ENCODE measurements at places on chromosomes 16 and 17.

DNA sequence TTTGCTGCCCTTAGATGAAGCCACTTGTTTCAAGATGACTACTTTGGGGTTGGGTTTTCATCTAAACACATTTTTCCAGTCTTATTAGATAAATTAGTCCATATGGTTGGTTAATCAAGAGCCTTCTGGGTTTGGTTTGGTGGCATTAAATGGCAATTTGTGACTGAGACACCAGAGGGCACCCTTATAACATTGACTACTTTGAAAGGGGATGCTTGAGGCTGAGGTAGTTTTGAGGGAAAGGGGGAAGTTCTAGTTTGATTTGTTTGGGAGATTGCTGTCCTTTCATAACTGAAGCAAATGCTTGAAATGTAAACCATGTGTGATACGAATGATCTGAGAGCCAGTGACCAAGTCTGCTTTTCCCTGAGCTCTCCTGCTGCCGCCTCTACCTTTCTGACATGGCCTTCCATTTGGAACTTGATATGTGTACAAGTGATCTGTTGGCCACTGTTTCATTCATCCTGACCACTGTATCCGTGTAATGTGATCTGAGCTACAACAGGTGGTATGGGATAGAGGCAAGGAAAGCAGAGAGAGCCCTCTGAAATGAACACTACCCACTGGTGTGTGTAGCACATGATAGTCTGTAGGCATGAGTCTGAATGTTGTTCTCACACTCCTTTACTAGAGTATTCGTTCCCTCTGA lies 5.8 kb upstream of the RARA start:
- DNase-seq, result peak; percentile 63

- DNase-seq, result no peak
These were observed 12.2 kb downstream of the PLK1 start for GRCh38 chr16:23690771-23691482.

- DNase-seq, result peak; percentile 52
These were observed 614.6 kb downstream of the MAF start for GRCh38 chr16:78985716-78986605.

DNA sequence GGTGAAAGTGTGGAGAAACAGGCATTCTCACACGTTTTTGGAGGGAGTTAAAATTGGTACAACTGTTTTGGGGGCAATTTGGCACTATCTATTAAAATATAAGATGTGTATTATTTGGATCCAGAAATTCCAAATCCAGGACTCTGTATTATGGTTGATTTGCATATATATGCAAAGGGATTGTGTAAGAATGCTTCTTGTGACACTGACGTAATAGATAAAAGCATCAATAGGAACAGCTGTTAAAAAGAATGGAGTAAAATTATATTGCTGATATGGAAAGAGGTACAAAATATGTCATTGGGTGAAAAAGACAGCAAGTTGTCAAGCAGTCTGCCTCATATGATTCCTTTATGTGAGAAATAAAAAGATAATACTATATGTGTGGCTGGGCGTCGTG lies 17.3 kb downstream of the FA2H start:
- DNase-seq, result no peak

DNA sequence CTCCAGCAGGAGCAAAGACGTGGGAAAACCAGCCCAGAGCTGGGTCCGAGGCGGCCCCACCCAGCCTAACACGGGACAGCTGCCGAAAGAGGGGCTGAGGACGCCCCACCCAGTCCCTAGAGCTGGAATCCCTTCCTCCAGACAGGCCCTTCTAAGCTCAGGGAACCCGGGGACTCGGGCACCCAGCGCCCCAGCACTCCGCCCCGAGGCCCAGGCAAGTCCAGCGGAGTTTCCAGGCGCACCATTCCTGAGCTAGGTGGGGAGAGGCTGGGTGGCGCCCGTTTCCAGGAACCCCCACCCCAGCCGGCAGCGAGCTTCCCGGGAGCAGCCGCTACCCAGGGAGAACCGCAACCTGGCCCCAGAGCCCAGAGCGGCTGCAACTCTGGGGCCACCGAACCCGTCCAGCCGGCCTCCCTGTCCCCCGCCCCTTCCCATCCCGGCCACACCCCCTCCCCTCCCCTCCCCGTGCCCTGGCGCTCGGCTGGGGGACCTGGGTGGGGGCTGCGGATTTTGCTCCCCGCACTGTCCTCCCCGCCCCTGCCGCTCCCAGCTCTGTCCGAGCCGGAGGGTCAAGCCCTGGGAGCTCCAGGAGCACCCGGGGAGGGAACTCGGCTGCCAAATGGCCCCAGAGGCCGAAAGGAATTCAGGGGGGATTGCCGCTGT lies 536 bp downstream of the TMC6 start:
- no peak for DNase-seq

GRCh38 chr16:12541672-12542071 lies 262.0 kb downstream of the CPPED1 start:
- DNase-seq, result no peak

- DNase-seq, result peak; percentile 40
These were observed 12.1 kb downstream of the METRNL start for GRCh38 chr17:83091257-83092141.

- DNase-seq, result peak; percentile 84
These were observed 49.6 kb downstream of the PITPNM3 start for GRCh38 chr17:6506679-6507231.

DNA sequence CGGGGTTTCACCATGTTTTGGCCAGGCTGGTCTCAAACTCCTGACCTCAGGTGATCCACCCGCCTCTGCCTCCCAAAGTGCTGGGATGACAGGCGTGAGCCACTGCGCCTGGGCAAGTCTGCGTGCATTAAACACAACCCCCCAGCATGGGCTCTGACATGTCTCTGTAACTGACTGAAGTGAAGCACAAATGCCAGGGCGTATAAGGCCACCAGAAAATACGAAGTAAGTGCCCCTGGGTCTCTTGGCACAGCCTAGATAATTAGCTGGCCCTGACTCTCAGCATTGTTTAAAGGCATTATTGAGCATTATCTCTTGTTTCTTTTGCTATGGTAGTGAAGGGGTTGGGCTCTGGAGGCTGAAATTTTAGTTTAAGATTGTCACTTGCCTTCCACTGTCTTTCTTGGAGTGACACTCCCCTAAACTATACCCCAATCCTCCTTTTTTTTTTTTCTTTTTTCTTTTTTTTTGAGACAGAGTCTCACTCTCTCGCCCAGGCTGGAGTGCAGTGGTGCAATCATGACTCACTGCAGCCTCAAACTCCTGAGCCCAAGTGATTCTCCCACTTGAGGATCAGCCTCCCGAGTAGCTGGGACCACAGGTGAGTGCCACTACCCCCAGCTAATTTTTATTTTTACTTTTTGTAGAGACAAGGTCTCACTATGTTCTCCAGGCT lies 8.2 kb upstream of the SEC14L1 start:
- peak; percentile 32 for DNase-seq

DNA sequence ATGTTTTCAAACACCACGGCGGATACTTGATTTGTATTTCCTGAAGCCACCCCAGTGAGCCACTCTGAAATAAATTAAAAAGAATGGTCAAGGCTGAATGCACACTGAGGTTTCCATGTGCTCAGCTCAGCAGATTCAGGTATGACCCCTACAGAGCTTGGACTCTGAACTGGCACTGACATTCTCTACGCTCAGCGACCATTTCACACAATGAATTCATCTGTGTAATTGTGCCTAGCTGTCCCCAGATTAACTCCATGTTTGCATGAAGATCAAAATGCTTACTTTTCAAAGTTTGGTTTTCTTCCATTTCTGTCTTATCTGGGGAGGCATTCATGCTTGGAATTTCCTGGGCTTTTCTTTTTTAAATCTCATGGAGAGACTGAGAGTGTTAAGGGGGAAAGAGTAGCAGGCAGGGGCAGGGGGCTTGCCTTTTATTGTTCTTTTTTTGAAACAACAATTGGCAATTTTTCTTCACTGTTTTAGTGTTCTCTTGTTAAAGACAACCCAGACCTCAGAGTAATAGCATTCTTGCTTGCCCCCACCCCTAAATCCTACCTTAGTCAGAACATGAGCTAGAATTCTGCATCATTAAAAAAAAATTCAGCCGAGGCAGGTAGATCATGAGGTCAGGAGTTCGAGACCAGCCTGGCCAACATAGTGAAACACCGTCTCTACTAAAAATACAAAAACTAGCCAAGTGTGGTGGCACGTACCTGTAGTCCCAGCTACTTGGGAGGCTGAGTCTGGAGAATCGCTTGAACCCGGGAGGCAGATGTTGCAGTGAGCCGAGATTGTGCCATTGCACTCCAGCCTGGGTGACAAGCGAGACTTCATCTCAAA lies 85.5 kb upstream of the HNF1B start:
- DNase-seq, result no peak

- DNase-seq, result no peak
These were observed 120.2 kb downstream of the RAP1GAP2 start for GRCh38 chr17:2916461-2916860.

DNA sequence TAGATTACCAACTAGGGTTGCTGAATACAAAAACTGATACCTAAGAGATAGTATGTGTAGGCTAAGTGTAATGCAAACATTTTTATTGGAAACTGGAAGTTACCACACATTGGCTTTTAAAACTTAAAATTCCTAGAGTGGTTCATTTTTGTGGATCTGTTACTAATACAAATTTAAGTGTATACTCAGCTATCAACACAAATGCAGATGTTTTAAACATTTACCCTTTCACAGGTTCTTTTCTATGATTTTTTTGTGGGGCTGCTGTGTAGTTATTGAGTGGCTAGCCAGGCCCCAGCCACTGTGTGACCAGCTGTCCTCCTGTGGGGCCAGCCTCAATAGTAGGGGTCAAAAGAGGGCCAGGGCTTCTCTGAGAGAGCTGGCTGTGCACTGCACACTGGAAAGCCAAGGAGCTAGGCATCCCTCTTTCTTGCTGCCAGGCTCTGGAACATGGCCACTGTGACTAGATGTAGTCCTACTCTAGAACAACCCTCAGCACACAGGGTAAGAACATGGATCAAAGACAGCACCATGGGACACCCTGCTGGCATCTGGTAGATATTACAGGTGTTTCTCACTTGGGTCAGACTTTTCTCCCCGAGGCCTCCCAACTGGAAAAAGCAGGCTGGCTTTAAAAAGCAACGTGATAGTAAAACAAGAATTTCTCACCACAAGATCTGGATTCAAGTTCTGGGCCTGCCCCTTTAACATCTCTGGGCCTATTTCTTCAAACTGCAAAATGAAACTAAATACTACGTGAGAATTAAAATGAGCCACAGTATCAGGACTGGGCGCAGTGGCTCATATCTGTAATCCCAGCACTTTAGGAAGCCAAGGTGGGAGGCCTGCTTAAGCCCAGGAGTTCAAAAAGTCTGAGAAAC lies 7.3 kb upstream of the VEZF1 start:
- DNase-seq, result peak; percentile 59

DNA sequence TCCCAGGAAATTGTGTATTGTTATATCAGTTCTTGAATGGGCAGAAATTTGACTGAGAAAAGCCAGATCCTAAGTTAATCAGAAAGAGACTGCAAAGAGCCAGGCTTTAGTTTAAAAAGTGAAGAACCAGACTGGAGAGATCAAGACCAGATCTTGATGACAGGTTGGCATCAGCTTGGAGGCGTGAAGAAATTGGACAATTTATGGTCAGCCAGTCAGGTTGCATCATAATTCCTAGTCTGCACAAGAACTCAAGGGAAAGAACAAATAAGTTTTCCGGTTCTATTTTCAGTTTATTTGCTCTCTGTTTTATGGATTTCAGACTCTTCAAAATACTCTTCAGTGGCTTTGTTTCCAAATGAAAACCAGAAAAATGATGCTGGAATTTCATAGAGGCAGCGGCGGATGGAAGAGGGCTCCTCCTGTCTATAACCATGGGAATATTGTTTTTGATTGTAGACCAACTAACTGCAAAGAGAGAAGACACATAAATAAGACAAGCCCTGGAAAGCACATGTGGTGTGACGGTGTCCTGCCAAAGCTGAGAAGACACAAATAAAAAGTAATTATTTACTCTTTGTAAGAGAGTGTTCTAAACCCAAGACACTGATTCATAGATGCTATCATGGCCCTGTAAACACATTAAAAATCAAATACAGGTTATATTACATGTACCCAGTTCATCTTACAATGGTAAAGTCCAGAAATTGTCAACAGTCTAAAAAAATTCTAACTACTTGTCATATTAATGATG lies 91.7 kb downstream of the PCTP start:
- DNase-seq, result no peak

DNA sequence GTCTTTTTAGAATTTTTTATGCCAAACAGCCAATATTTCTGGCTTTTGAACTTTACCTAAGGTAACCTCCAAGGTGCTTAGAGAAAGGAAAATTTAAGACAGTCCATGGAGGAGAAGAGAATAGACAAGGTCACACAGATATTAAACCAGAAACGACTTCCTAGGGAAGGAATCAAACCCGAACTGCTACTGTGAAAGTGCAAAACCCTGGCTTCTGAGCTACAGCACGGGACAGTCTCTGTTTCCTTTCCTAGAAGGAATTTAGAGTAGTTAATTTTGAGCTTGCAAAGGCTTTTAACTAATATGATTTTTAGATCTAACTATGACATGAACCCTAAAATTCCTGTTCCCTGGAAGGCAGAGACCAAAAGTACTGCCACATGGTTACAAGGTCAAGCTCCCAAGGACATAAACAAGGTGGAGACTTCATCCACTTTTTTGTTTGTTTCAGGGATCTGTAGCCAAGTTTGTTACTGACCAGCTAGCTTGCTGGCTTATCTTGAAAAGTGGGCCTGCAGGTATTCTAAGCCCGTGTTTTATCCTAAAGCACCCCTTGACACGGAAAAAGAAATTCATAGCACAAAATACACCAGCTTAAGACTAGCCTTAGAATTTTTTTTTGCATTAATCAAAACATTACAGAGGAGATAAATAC lies 188.2 kb downstream of the SPECC1 start:
- DNase-seq, result no peak

DNA sequence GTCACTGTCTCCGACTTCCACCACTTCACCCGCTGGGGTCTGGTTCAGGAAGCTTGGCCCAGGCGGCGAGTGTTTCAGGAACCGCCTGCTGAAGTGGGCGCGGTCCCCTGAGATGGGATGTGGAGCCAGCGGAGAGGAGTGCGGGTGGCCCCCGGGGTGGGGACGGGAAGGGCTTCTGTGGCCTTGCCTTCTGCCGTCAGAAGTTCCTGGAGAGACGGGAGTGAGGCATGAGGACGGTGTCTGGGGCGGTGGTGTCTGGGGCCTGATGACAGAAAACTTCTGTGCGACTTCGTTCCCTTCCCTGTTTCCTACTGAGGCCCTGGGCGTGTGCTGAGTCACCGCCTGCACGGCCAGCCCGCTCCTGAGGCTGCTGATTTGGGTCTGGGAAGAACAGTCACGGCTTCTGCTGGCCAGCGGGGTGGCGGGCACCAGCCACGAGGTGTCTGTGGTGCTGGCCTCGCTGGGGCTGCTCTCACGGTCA lies 12.3 kb upstream of the NLRC3 start:
- DNase-seq, result no peak

DNA sequence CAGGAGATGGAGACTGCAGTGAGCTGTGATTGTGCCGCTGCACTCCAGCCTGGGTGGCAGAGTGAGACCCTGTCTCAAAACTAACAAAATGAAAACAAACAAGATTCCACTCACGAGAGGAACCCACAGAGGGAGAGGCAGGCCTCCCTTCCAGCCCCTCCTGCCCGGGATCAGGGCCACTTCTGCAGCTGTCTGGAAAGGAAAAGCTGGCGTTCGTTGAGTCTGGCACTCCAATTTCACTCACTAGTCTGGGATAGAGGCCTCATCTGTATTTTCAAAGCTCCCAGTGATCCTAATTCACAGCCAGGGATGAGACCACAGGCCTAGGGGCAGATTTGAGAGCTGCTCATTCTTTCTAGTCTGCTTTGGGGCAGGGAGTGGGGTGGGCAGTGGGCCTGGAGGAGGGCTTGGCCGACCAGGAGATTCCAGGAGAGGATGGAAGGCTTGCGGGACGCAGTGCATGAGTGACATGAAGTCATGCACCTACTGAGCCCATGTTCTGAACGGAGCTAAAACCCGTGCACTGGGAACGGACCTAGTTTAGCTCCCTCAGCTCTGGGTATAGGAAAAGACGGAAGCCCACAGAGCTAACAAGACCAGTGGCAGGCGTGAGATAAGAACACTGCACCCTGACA lies 54.0 kb downstream of the COTL1 start:
- no peak for DNase-seq

GRCh38 chr16:84315422-84315821 lies 20.7 kb downstream of the WFDC1 start:
- peak; percentile 56 for DNase-seq

Measured in bronchial epithelial cell (primary cell).